Prostate gland (tissue), 2 donors: ENCODE measurements at places on chromosomes 5 and 9. TPM values are rescaled to one million over a fixed set of nuclear protein-coding genes. Genes with fewer than 3 reads are reported as not detected.
A peak's percentile ranks its signal among the peaks of the same experiment; 100 is the strongest.

- no peaks in the 10 kb centered on the region for H3K27me3 ChIP-seq
- DNase-seq = no peak
- no peaks in the 10 kb centered on the region for H3K36me3 ChIP-seq
- no peaks in the 10 kb centered on the region for H3K4me1 ChIP-seq
- no peak overlapping the region for H3K4me3 ChIP-seq
- no peak overlapping the region for H3K27ac ChIP-seq
Observed at GRCh38 chr5:175697846-175698245, 40.0 kb downstream of the HRH2 start.

DNA sequence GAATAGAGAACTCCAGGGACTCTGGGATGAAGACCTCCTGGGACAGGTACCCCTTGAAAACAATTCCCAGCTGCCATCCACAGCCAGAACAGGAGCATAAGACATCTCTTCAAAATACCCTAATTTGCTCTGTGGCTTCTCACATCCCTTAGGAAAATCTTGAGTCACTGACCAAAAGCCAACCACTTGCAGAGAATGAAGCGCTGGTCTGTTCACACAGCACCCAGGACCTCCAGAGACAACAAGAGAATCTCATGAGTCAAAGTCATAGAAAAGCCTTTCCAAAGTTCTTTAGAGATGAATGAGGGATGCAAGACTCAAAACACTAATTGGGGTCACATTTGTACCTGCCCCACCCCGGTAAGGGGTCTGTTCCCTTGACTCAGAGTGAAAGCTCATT lies 210.6 kb downstream of the SEMA5A start:
- H3K4me1 ChIP-seq = no peaks in the 10 kb centered on the region
- DNase-seq = no peak
- no peak overlapping the region for H3K27ac ChIP-seq
- H3K4me3 ChIP-seq = no peak overlapping the region

GRCh38 chr9:5592231-5592630 lies 36.7 kb upstream of the RIC1 start:
- H3K27ac ChIP-seq = no peak overlapping the region
- no peak overlapping the region for H3K4me3 ChIP-seq
- H3K36me3 ChIP-seq = no peaks in the 10 kb centered on the region
- H3K4me1 ChIP-seq = no peaks in the 10 kb centered on the region

DNA sequence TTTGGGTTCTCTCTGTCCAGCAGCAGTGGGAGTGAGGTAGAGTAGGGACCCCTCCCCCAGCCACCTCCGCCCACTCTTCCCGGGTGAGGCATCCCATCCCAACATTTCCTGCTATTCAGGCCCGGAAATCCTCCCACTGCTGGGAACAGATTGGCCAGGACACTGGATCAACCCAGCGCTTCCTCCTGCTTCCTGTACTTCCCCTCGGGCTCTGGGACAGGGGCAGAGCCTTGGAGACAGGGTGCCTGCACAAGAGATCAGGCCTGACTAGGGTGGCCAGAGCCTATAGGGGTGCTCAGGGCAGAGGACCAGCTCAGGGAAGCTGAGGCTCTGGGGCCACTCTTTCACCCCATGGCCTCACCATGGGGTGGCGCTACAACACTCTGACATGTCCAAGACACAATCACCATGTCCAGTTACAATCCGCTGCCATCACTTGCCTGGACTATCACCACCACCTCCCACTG lies 14.5 kb downstream of the SH2D3C start:
- H3K27me3 ChIP-seq = no peaks in the 10 kb centered on the region
- H3K4me3 ChIP-seq = no peak overlapping the region
- no peak for DNase-seq
- H3K36me3 ChIP-seq = no peaks in the 10 kb centered on the region
- H3K4me1 ChIP-seq = no peaks in the 10 kb centered on the region

- no peak overlapping the region for H3K4me3 ChIP-seq
- no peak for DNase-seq
- no peaks in the 10 kb centered on the region for H3K36me3 ChIP-seq
Observed at GRCh38 chr5:142637871-142638270, 48.0 kb downstream of the FGF1 start.

DNA sequence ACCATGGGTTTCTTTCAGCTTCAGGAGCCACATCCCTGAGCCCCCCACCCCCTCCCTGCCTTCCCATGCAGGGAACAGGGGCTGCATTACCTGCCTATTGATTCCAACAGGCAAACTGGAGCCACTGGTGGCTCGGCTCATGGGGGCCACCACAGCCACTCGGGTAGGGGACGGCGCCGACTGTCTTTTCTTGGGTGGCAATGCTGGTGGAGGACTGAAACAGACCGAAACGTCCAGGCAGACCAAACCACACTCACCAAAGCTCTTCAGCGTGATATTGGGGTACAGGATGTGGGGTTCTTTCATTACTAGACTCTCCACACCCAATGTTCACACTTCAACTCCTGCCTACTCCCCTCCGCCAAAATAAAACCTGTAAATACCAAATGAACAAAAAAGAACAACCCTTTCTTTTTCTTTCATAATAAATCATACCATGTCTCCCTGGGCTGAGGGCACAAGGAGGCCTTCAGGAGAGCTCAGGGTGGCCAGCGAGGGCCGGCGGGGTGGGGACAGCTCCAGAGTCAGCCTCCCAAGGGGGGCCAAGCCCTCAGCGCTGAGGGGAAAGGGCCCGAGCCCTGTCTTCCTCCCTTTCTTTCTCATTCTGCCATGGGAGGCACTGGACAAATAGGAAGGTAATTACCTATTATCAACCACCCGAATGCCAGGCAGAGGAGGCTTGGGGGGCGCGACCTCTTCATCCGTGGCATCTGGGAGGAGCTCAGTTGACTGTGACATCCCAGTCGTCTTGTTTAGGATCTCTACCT lies 83.3 kb downstream of the PRRT1B start:
- DNase-seq = no peak
- H3K27ac ChIP-seq = no peak overlapping the region
- H3K4me3 ChIP-seq = no peak overlapping the region
- H3K4me1 ChIP-seq = no peaks in the 10 kb centered on the region
- H3K36me3 ChIP-seq = no peaks in the 10 kb centered on the region
- H3K27me3 ChIP-seq = no peaks in the 10 kb centered on the region

DNA sequence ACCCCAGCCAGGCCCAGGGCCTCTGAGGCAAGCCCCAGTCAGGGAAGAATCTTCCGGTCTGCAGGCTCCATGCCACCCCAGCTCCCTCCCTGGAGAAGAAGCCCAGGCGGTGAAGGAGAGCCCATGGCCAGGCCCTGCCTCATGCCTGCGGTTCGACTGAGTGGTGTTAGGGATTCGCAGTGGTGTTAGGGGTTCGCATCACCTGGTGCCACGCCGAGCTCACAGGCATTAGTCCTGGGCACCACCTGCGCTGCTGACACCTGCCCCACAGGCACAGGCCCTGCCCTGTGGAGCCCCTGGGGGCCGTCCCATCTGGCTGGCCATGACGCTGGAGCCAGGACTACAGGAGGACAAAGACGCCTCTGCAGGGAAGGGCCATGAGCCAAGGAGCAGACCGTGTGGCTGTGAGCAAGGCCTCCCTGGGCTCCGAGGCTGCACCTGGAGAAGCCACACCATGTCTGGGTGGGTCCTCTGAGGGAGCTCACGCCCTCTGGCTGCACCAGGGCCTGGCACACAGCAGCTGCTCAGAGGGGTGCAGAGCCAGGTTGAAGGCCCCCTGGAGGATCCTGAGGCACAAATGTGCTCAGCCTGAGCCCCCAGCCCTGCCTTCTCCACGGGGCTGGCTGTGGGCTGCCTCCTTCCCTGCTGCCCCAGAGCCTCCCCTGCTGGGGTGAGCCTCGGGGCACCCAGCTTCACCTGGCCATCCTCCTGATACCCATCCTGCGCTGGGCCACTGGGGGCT lies 27.6 kb upstream of the RNF130 start:
- no peak for DNase-seq
- H3K4me3 ChIP-seq = no peak overlapping the region
- H3K27ac ChIP-seq = no peak overlapping the region
- H3K4me1 ChIP-seq = no peaks in the 10 kb centered on the region
- H3K36me3 ChIP-seq = no peaks in the 10 kb centered on the region
- H3K27me3 ChIP-seq = no peaks in the 10 kb centered on the region

- H3K27me3 ChIP-seq = no peaks in the 10 kb centered on the region
- H3K36me3 ChIP-seq = no peaks in the 10 kb centered on the region
- no peak for DNase-seq
- no peak overlapping the region for H3K4me3 ChIP-seq
Observed at GRCh38 chr9:17064558-17064957, 70.3 kb upstream of the CNTLN start.

DNA sequence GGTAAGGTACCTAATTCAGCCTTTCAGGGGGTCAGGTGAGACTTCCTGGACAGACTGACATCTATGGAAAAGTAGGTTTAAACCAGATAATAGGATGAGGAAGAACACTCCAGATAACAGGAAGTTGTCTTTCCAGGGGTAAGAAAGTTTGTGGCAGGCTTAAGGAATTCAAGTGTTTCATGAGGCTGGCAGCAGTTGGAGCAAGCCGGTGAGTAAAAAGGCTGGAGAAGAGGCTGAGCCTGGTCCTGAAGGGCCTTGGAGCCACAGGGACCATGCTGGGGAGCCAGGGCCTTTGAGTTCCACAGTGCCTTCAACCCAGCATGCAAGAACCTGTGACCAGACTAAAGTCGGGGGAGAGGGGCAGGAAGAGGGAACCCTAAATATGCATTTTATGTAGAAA lies 353.4 kb downstream of the SPOCK1 start:
- no peaks in the 10 kb centered on the region for H3K36me3 ChIP-seq
- no peak for DNase-seq
- H3K4me1 ChIP-seq = no peaks in the 10 kb centered on the region

DNA sequence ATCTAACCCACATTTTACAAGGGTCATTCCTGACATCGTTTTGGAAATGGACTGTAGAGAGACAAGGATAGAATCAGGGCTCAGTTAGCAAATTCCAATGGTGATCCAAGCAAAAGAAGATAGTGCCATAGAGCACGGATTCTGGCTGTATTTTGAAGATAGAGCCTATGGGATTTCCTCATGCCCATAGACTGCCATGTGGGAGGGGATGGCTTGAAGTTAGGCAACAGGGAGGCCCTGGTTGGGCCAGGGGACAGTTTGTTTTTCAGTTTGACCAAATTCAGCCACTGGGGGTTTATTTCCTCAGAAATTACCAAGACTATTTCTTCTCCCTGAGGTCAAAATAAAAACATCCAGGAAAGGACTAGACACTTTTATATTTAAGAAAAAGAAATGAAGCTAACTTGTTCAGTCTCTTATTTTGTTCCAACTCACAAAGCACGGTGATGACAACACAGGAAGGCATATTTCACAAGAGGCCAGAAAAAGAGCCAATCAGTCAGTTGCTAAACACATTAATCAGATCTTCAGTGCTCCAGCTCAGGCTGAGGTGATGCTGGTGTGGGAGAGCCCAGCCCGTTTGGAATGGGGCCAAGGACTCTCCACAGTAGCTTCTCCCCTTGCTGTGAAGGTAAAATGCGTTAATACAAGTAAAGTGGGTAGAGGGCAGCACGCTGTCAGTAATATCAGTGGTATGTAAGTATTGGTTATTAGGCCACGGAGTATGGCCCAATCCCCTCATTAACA lies 4.4 kb upstream of the DCTN4 start:
- H3K4me3 ChIP-seq = no peak overlapping the region
- peak overlapping the region; percentile 51 for H3K27ac ChIP-seq
- H3K4me1 ChIP-seq = no peaks in the 10 kb centered on the region
- H3K27me3 ChIP-seq = no peaks in the 10 kb centered on the region

DNA sequence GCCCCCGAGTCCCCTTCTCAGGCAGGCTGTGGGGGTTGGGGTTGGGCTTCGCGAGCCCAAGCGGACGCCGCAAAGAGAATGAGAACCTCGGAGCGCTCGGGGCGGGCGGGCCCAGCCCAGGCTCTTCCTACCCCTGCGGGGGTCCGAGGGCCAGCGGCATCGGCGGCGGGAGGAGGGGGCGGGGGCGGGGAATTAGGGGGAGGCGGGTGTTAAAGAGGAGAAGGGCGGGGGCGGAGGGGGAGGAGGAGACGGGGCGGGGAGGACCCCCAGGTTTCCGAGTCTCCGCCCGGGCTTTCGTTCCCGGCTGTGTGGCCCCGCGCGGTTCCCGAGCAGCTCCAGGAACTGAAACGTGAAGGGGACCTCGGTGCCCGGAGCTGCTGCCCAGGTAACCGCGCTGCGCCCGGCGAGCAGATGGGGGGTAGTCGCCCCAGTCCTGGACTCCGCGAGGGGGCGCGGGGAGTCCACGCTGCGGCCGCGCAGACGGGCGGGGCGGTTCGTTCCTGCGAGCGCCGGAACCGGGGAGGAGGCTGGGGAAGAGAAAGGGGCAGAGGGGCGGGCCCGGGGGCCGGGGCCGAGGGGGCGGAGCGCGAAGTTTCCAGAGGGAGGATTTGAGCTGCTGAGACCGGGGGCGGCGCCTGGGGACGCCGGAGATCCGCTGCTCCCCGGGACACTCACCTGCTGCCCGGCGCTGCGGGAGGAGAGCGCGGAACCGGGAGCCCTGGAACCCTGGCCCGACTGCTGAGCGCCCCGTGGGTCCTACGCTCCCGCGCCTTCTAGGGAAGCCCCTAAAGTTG lies 38.4 kb upstream of the PLEKHG4B start:
- peak overlapping the region; percentile 61 for H3K4me3 ChIP-seq
- H3K36me3 ChIP-seq = no peaks in the 10 kb centered on the region
- peak; percentile 70 for DNase-seq
- no peaks in the 10 kb centered on the region for H3K4me1 ChIP-seq
- no peaks in the 10 kb centered on the region for H3K27me3 ChIP-seq

- no peak overlapping the region for H3K27ac ChIP-seq
- H3K36me3 ChIP-seq = no peaks in the 10 kb centered on the region
- H3K4me1 ChIP-seq = no peaks in the 10 kb centered on the region
- H3K27me3 ChIP-seq = no peaks in the 10 kb centered on the region
- H3K4me3 ChIP-seq = no peak overlapping the region
- no peak for DNase-seq
Observed at GRCh38 chr9:10903969-10904368, 291.2 kb upstream of the PTPRD start.

ZNF454 gene
- 5.9 TPM for total RNA-seq

TLE1 gene
- total RNA-seq = 61.0 TPM

SELENOP gene
- 503 TPM for total RNA-seq

FCN1 gene
- total RNA-seq = 0.34 TPM
